AG04449 (cell line): ENCODE measurements at places on chromosomes 2 and 18.

- DNase-seq: no peak
Measured at GRCh38 chr2:3182848-3183247, 194.8 kb downstream of the EIPR1 start.

DNA sequence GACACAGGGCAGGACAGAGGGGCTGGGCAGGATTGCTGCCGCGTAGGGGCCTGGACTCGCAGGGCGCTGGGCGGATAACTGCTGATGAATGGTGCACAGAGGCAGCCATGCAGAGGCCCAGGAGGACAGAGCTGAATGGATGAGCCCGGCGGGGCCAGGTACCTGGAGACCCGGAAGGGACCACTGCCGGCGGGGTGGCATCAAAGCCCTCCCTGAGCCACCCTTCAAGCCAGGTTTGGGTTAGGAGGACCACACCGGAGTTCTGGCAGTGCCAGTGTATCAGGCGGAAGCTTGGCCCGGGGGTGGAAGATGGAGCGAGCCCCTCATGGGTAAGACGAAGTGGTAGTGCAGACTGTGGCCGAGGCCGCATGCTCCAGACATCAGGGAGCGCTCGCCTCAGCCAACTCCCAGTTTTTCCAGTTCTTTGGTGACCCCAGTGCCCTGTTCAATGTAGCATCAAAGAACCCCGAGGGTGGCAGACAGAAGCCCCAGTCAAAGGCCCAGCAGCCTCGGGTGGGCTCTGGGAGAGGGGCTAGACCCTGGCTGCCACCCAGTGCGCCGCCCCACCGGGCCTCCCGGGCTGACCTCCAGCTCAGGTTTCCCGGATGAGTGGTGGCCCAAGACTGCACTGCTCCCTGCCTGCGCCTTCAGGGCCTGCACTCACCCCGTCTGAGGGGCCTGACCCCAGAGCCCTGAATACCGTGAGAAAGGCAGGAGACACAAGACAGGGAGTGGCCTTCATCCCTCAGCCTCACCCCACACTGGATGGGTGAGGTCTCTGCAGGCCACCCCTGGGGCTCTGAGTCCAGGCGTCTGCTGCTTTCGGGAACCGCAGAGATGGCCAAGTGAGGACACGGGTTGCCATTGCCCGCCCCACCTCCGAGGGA is 50.9 kb downstream of the ACAA2 start:
- DNase-seq: no peak

GRCh38 chr2:12424809-12425208 is 291.9 kb upstream of the TRIB2 start:
- no peak for DNase-seq

- DNase-seq: no peak
Measured at GRCh38 chr2:220129391-220129790, 502.0 kb downstream of the SLC4A3 start.

DNA sequence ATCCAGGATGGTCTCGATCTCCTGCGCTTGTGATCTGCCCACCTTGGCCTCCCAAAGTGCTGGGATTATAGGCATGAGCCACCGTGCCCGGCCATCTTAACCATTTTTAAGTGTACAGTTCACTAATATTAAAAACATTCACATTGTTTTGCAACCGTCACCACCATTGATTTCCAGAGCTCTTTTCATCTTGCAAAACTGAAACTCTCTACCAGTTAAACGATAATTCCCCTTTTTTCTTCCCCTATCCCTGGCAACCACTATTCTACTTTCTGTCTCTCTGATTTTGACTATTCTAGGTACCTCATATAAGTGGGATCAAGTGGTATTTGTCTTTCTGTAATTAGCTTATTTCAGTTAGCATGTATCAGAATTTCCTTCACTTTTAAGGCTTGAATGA is 16.8 kb upstream of the NEUROD1 start:
- no peak for DNase-seq

DNA sequence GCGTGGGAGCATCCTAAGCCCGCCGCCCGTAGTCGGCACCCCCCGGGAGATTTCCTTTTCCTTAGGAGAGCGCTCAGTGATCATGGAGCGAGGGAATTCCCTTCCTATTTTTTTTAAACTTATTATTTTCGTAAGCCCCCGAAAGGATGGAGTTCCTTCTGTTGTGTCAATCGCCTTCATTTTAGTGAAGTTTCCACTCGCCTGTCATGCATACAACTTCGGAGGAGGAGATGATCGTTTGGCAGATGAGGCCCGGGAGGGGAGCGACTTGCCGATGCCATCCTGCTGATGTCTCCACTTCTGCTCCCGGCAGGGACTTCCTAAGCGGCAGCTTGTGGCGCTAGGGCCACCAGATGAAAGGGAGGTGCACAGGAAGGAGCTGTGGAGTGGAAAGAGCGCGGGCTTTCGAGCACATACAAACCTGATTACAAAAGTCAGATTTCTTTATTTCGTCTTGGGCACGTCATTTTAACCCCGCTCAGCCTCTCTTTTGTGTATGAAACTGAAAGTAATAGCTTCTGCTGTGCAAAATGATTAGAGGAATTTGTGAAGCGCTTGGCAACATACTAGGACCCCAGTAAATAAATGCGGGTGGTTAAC is at the start of gene ADGRF3:
Gene ADGRF3 (minus strand): TSS at position 336 of the 600 bp plus-strand sequence. CDS start 555 bp downstream, outside the sequence.
- DNase-seq: no peak

- DNase-seq: no peak
Measured at GRCh38 chr18:44686156-44686555, 5.5 kb downstream of the SETBP1 start.

DNA sequence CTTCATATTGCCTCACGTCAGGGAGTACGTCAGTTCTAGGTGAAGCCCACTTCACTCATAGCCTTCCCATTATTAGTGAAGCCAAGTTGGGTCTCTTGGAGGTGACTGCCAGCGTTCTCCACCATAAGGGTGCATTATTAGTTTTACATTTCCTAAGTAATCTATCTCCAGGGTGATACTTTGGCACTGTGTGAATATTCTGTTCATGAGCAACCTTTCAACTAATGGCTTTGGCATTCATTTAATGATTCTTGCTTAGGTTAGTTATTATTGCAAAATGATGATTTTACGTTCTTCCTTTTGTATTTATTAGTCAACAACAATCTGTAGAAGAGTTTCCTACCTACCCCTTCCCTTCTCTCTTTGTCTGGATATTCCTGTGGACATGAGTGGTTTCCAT is 97.5 kb downstream of the MAP4K4 start:
- no peak for DNase-seq
